Left ventricle myocardium inferior (tissue), 1 donor: ENCODE measurements at places on chromosomes 2 and 18. TPM values are rescaled to one million over a fixed set of nuclear protein-coding genes. Genes with fewer than 3 reads are reported as not detected.

- H3K4me3 ChIP-seq, result no peak overlapping the region
- H3K36me3 ChIP-seq, result no peaks in the 10 kb centered on the region
- H3K27ac ChIP-seq, result peak overlapping the region; percentile 28
- H3K4me1 ChIP-seq, result peaks cover 72% of the 10 kb centered on the region
- no peak for DNase-seq
- H3K27me3 ChIP-seq, result peaks cover 88% of the 10 kb centered on the region
These were observed 4.9 kb downstream of the SPEG start for GRCh38 chr2:219439506-219439905.

DNA sequence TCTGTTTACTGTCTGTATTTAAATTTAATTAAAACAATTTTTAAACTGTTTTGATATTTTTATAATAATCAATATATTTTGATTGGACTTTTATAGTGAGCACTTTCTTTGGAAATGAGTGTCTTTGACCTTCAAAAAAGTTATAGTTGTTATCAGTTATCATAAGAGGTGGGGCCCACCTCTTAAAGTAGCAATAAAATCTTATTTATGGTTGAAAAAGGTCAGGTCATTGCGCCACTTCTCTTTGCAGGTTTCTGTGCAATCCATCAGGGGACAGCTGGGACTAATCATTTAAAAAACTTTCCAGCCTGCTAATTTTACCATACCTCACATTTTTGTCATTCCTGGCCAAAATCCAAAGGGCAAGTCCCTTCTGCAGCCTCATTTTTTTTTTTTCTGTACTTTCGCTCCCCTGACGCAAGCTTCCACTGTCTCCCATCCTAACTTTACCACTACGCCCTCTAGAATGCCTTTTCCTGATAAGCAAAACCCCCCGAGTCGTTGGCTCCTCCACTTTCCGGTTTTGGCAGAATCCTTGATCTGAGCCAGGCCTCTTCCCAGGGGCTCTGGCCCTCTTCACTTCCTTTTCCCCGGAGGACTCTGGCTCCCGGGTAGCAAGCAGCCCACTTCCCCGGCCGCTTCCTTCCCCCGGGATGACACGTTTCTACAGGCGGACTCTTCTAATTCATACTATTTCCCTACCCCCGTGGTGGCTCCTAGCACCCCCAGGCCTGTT is 1.1 kb upstream of the SEH1L start:
- H3K4me3 ChIP-seq, result peak overlapping the region; percentile 79
- no peaks in the 10 kb centered on the region for H3K27me3 ChIP-seq
- peak; percentile 46 for DNase-seq
- H3K27ac ChIP-seq, result peak overlapping the region; percentile 97

DNA sequence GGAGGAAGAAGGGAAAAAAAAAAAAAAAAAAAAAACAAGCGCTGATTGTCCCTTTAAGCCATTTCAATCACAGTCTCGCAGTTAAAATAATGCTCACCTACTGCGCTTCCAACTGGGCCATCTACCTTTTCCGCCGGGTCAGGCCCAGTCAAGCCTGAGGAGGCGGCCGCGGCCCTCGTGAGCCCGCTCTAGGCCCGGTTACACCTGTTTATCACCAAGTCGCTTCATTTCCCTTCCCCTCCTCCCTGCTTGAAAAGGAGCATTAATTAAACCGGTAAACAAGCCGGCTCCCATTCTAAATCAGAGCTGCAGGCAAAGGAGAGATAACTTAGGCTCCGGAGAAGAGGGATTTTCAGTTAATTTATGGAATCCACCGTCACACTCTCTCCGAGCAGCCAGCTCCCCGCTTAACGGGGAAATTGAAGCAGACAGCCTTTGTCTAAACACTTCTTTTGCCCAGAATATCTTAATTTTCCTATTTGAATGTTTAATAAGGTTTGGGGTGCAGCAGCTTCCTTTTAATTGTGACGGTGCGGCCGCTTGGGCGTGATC is 140.1 kb upstream of the SIX3 start:
- DNase-seq, result no peak
- H3K4me3 ChIP-seq, result peak overlapping the region; percentile 46
- no peaks in the 10 kb centered on the region for H3K36me3 ChIP-seq
- H3K4me1 ChIP-seq, result peaks cover 25% of the 10 kb centered on the region

DNA sequence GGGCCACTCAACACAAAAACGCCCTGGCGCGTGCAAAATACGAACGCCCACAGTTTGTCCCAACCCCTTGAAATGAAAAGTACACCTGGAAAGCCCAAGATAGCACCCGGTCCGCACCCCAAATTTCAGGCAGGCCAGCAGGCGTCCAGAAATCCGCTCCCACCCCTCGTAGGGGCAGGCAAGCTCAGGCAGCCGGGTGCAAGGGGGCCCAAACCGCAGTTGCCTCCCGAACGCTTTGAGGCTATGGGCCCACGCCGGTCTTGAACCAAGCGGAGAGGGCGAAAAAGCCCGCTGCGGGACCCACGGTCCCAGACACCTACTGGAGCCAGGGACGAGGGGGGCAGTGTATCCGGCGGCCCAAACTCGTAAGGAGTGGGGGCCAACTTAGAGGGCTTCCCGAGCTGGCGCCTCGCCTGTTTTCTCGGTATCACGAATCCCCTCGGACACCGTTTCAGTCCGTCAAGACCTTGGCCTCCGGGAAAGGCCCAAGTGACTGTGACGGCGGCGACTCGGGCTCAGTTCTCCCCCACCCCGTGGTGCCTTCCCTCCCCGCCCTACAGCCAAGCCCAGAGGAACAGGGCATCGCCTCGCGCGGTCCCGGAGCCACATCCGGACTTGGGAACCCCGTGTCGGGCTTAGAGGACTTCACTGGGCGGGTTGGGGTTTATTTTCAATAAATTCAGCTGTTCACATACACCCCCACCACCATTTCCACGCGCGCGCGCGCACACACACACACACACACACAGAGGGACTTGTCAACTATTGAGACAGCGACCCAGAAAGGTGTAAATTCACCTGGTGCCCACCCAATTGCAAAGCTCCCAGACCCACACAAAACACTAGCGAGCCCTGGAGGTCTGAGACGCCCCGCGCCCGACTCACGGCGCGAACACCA is 6.2 kb upstream of the SATB2 start:
- H3K27me3 ChIP-seq, result peaks cover 92% of the 10 kb centered on the region
- H3K4me3 ChIP-seq, result peak overlapping the region; percentile 66
- no peak overlapping the region for H3K27ac ChIP-seq
- H3K36me3 ChIP-seq, result no peaks in the 10 kb centered on the region
- peaks cover 52% of the 10 kb centered on the region for H3K4me1 ChIP-seq

GRCh38 chr2:137964066-137964858 is at the start of gene HNMT:
TSS of gene HNMT (plus strand) at chr2:137964473. CDS start at chr2:137964492, 19 bp downstream.
- no peaks in the 10 kb centered on the region for H3K27me3 ChIP-seq
- H3K36me3 ChIP-seq, result no peaks in the 10 kb centered on the region
- peaks cover 30% of the 10 kb centered on the region for H3K4me1 ChIP-seq
- H3K4me3 ChIP-seq, result peak within 1 kb of the TSS; percentile 66

GRCh38 chr18:46040033-46040746 is 31.9 kb downstream of the PSTPIP2 start:
- H3K4me1 ChIP-seq, result no peaks in the 10 kb centered on the region
- no peak overlapping the region for H3K4me3 ChIP-seq
- H3K27ac ChIP-seq, result no peak overlapping the region
- H3K27me3 ChIP-seq, result no peaks in the 10 kb centered on the region
- no peaks in the 10 kb centered on the region for H3K36me3 ChIP-seq

DNA sequence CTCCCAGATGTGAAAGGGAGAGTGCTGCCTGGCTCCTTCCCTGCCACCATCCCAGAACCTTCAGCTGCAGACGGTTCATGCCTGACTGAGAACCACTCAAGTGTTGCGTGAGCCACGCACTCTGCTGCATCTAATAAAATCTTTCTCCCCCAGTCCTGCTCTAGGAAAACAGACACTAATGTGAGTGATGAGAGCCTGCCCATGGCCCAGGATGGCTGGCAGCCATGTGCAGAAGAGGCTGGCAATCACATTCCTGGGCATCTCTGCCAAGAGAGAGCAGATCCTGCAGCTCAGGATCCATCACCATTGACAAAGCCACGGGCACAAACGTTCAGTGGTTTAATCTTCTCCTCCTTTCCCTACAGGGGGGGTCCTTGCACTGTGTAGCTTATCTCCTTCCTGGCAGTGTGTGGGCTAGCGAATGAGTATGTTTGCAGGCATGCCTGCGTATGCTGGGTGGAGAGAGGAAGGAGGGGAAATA is 477.5 kb downstream of the SLC4A3 start:
- H3K4me1 ChIP-seq, result peaks cover 10% of the 10 kb centered on the region
- no peak overlapping the region for H3K4me3 ChIP-seq

GRCh38 chr2:155679647-155680046 is 652.9 kb downstream of the NR4A2 start:
- H3K27me3 ChIP-seq, result no peaks in the 10 kb centered on the region
- no peaks in the 10 kb centered on the region for H3K36me3 ChIP-seq
- DNase-seq, result no peak
- no peaks in the 10 kb centered on the region for H3K4me1 ChIP-seq
- no peak overlapping the region for H3K27ac ChIP-seq

Gene ADAM23
- total RNA-seq, result 61.2 TPM

Gene C2orf81
- total RNA-seq, result 0.82 TPM

Gene TNFRSF11A
- 1.6 TPM for total RNA-seq
